ENCODE measurements at places on chromosomes 5 and 9. TPM values are rescaled to one million over a fixed set of nuclear protein-coding genes. Genes with fewer than 3 reads are reported as not detected.
A peak's percentile ranks its signal among the peaks of the same experiment; 100 is the strongest.

The PRELID2 gene
- total RNA-seq: 1.2 TPM

DNA sequence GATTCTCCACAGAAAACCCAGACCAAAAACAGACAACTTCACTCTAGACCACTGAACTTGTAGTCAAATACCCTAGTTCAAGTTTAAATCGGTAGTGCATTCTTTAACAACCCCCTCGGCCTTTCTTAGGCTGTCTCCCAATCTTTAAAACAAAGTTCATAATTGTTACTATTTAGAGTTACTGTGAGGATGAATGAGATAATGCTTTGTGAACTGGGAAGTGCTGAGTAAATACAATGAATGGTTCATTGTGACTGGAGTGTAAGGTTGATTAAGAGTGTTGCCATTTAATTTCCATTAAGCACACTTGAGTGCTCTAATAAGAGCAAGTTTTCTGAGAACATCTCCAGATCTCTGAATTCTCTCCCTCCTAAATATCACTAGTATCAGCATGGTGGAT lies 228.8 kb upstream of the PIK3R1 start:
- H3K36me3 ChIP-seq: no peaks in the 10 kb centered on the region
- no peaks in the 10 kb centered on the region for H3K4me1 ChIP-seq
- peaks cover 21% of the 10 kb centered on the region for H3K27me3 ChIP-seq
- H3K27ac ChIP-seq: no peak overlapping the region
- no peak for DNase-seq
- H3K4me3 ChIP-seq: no peak overlapping the region

DNA sequence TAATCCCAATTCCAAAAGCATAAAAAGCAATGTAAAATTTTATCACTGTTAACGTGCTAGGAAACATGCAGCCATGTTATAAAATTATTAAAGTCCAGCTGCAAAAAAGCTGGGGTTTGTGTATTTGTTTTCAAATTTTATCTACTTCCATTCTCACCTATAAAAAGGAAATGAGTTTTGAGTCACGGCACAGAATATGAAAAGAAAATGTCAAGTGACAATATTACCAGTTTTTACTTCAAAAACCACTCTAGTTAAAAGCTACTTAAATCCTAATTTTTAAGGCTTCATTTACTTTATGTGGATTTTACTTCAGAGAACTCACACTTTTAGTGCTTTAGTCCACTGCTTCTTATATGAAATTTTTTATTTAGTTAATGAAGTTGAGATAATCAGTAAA lies 72.7 kb upstream of the IFNE start:
- H3K4me3 ChIP-seq: no peak overlapping the region
- peaks cover 6% of the 10 kb centered on the region for H3K4me1 ChIP-seq
- no peak overlapping the region for H3K27ac ChIP-seq
- DNase-seq: no peak
- H3K27me3 ChIP-seq: peaks cover 33% of the 10 kb centered on the region

DNA sequence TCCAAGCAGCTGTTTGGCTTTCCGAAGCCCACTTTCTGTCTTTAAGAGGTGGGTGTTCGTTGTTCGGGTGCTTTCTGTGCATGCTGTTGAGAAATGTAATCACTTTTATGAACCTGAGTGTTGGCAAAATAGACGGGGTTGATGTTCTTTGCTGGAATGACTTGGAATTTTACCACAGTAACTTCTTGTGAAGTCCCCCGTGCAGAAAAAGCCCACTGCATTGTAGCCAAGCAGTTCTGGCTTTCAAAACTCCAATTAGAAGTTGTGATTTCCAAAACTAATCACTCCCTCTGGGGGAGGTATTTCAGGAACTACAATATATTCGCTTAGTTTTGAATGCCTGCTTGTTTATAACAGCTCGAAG lies 111.1 kb downstream of the PAM start:
- DNase-seq: no peak
- peaks cover 12% of the 10 kb centered on the region for H3K4me1 ChIP-seq
- H3K4me3 ChIP-seq: peak overlapping the region; percentile 68
- H3K27ac ChIP-seq: no peak overlapping the region
- peaks cover 7% of the 10 kb centered on the region for H3K36me3 ChIP-seq

DNA sequence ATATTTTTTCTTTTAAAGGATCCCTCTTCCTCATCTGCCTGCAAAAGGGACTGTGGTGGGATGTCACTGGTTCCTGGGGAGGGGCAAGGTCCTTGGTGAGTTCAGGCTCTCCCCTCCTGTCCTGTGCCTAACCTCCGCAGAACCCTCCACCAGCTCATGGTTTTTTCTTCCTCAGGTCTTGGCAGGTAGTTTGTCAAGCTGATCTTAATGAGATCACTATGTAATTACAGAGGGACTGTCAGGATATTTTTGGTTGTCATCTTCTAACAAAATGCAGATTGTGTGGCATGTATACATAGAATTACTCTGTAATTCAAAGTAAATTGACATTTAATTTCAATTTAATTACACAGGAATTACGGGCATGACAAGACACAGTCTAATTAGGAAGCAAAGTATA lies 150.3 kb upstream of the SEMA6A start:
- H3K27ac ChIP-seq: no peak overlapping the region
- peaks cover 23% of the 10 kb centered on the region for H3K27me3 ChIP-seq
- H3K36me3 ChIP-seq: peaks cover 2% of the 10 kb centered on the region
- DNase-seq: no peak
- no peak overlapping the region for H3K4me3 ChIP-seq

DNA sequence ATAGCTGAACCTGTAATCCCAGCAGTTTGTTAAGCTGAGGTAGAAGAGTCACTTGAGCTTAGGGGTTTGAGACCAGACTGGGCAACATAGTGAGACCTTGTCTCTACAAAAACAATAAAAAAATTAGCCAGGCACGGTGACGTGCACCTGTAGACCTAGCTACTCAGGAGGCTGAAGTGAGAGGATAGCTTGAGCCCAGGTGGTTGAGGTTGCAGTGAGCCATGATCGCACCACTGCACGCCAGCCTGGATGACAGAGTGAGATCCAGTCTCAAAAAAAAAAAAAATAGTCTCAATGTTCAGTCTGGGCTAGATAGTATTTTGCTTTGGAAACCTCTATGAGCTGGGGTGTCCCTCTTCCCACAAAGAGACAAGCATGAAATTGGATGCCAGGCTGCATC lies 51.9 kb upstream of the IQGAP2 start:
- H3K36me3 ChIP-seq: no peaks in the 10 kb centered on the region
- H3K27ac ChIP-seq: no peak overlapping the region
- H3K27me3 ChIP-seq: no peaks in the 10 kb centered on the region

GRCh38 chr9:27519466-27520465 lies 4.3 kb upstream of the IFNK start:
- H3K27ac ChIP-seq: no peak overlapping the region
- peaks cover 3% of the 10 kb centered on the region for H3K4me1 ChIP-seq
- peaks cover 17% of the 10 kb centered on the region for H3K27me3 ChIP-seq
- no peak for DNase-seq
- peaks cover 5% of the 10 kb centered on the region for H3K36me3 ChIP-seq
- no peak overlapping the region for H3K4me3 ChIP-seq

- DNase-seq: no peak
- no peaks in the 10 kb centered on the region for H3K4me1 ChIP-seq
- H3K4me3 ChIP-seq: no peak overlapping the region
- no peak overlapping the region for H3K27ac ChIP-seq
Measured at GRCh38 chr5:27769748-27770402, 731.5 kb upstream of the CDH9 start.

Measured in T-helper 17 cell (primary cell).